ENCODE measurements at places on chromosomes 4 and X.

GRCh38 chr4:153067376-153067775, 131.3 kb downstream of the FHDC1 start:
- DNase-seq = no peak

DNA sequence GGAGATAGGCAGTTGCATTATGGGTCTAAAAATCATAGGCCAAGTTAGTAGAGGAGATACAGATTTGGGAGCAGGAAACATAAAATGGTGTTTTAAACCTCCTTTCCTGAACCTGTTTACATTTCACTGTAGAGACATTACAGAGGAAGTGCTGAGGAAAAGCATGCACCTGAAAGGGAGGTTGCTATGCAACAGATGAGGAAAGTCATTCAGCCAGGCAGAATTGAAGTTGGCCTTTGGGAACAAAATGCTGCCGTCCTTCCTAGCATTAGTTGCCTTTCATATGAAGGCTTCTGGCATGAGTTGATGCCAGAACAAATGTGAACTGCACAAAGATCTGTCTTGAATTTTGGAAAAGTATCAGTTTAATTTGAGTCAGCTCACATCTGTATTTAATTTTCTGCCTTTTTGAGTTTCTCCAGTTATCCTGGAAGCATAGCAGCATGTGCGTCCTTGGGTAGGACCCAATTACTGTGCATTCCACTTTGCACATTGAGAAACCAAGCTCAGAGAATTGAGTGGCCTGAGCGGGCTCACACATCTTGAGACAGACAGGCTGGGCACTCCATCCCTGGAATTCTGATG, 38.2 kb downstream of the MAGED1 start:
- DNase-seq = no peak

DNA sequence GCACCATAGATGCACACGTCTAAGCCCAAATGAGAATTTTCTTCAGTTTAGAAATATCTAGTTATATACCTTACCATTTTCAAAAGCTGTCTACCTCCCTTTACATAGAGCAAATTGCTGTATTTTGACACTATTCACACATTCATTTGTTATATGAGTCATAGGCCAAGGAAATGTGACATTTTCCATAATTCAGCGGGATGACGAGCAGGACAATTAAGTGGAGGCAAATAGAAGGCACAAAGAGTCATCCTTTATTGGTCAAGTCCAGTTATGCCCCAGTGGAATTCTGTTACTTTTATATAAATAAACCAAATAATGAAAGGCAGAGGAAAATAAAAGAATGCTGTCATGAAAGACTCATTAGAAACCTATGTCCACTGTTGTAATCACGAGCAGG, 27.9 kb downstream of the FGF13 start:
- DNase-seq = no peak

DNA sequence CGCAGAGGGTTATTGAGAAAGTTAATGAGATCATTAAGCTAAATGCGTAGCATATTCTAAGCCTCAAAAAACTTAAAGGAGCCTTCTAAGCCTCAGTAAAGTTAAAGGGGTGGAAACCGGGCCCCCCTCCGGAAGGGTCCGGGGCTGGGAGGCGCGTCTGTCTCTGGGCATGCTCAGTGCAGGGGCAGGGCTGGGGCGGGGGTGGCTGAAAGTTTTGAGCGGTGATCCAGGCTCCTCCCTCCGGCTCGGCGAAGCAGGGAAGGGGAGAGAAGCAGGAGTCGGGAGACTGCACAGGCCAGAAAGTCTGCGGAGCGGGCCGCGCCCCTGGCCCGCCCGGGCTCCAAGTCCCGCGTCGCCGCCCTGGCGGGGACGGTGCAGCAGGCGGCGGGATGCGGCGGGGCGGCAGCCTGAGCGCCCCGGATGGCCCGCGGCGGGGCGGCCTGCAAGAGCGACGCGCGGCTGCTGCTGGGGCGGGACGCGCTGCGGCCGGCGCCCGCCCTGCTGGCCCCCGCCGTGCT, at the start of gene EVC:
TSS of gene EVC (plus strand) at position 241 of the 518 bp plus-strand sequence. CDS start at position 421, 180 bp downstream.
- peak; percentile 83 for DNase-seq

- DNase-seq = no peak
Measured at GRCh38 chr4:152360045-152360410, 175.9 kb downstream of the FBXW7 start.

DNA sequence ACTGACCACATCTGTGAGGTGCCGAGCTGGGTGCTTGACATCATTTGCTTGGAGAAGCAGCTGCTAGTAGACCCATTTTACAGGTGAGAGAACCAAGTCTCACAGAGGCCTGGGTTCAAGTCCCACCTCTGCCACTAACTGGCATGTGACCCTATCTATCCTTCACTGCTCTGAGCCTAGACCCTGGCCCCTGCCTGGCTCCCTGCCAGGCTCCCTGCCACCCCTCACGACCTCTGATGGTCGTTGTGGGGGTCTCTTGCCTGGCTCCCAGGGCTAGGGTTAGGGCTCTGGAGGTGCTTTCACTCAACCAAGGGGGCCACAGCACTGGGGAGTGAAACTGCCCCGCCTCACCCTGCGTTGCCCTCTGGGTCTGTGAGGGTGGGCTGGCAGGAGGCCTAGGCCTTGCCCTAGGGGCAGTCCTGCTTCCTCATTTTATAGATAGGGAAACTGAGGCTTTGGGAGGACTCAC, 7.2 kb upstream of the ADD1 start:
- DNase-seq = no peak

DNA sequence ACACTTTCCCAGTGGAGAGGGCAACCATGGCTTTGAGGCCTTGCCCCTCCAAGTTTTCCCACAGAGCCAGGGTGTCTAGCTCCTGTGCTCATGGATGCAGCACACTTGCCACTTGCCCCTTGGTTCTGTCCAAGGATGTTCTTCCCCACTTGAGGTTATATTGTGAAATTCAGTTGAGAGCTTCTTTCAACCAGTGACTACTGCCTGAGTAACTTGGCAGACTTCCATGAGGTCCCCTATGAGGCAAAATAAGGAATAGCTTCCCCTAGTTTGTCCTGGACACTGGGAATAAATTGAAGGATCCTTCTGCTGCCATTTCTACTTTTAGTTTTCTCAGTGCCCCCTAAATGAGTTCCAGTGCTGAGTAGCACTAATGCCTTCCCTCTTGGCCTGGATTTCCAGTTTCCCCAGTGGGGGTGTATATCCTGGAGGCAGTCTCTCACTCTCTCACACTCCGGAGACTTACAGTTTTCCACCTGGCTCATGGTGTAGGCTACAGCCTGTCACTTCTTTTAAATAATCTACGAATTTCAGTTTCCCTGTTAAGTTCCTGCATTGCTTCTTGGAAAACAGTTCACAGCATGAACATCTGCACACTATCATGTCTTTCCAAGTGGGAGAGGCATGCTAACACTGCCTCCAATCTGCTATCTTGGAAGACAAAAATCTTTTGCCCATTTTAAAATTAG, 36.4 kb upstream of the ADH4 start:
- DNase-seq = no peak

GRCh38 chrX:47808904-47809788, 27.6 kb upstream of the ZNF81 start:
- DNase-seq = no peak

DNA sequence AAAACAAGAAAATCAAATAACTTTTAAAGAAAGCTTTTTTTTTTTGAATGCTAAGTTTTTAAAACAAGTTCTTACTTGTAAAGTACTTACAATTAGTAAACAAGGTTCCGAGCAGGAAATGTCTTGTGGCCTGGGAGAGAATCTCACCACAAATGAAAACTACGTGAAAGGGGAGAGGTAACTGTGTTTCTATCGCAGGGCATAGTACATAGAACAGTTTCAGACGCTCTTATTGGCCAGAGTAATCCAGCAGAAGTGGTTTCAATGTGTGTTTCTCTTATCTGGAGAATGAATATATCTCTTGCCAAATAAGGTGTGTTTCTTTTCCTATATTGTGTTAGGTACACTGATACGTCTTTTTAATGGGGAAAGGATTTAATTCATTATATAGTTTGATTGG, at the start of gene PLAC8:
TSS of gene PLAC8 (minus strand) at position 154 of the 400 bp plus-strand sequence. CDS start 6,808 bp downstream, outside the sequence.
- no peak for DNase-seq

- no peak for DNase-seq
Measured at GRCh38 chr4:163755013-163755412, 260.5 kb downstream of the TMA16 start.

DNA sequence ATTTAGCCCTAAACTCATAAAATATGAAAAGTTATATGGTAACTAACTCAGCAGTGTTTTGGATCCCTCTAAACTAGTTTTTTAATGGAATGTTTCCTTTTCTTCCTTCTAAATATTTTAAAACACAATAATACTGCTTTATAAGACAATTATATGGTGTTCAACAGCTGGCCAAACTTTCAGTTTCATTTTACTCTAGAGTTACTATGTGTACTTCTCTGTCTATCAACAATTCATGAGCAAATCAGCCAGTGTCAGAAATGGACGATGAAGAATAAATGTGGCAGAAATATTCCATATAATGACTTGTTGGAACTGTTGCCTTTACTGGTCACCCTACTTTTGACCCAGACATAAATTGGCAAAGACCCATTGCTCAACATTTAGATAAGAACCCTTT, 64.8 kb upstream of the CXXC4 start:
- DNase-seq = no peak

- DNase-seq = no peak
Measured at GRCh38 chr4:159266981-159267868, 164.3 kb downstream of the RAPGEF2 start.

DNA sequence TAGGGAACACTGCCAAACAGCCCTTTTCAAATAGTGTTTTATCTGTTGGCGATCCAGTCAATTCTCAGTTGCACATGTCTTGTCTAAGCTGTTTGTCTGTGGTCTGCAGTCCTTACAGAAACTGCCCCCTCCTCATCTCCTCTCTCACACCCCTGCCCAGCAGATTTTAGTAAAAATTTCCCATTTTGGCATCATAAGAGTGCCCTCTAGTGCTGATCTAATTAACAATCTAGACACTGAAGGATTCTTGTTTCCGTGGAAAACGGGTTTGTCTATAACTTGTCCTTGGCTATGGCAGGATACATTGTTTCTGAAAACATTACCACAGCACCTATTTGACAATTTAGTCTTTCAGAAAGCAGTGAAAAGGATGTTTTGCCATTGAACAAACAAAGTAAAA, 227.2 kb upstream of the MBNL3 start:
- DNase-seq = no peak

- no peak for DNase-seq
Measured at GRCh38 chr4:136573460-136573859, 958.8 kb downstream of the PCDH18 start.

DNA sequence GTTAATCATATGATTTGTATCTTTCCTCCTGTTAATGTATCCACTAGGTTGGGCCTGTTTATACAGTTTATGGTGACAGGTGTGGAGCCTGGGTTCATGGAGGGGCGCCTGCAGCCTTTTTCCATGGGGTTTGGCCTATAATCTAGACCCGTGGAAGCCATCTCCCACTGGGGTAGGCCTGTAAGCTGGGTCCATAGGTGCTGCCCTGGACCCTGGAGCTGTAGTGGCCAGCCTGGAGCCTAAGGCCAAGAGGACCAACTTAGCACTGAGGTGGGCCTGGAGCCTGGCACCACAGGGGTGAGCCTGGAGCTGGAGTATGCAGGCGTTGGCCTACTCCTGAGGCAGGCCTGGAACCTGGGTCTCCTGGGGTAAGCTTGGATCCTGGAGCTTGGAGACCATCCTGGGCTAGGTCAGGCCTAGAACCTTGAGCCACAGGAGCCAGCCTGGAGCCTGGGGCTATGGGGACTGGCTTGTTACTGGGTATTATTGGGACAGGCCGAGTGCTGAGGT, 249.4 kb upstream of the HTR2C start:
- DNase-seq = no peak

DNA sequence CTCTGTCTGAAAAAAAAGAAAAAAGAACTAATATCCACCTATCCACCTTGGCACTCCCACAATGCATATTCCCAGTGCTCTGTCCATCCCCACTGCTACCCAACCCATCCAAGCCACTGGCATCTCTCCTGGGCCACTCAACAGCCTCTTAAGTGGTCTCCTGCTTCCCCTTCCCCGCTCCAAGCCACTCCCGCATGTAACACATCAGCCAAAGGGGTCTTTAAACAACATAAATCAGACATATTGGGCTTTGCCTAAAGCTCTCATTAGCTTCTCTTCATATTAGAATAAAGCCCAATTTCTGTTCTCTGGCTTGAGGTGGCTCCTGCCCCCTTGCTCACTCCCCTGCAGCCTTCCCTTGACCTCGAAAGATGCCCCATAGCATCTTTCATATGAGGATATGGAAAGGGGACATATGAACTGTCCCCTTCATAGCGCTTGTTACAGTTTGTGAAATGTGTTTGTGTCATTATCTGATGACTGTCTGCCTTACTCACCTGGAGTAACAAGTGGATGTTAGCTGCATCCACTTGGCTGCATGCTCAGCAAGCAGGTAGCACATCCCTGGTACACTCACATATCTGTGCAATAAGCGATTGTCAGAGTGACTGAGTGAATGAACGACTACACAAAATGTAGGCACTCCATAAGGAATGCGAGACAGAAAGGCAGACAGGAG, 3.1 kb downstream of the BLOC1S4 start:
- DNase-seq = no peak

- no peak for DNase-seq
Measured at GRCh38 chr4:153166716-153167501, 37.3 kb upstream of the TRIM2 start.

GRCh38 chr4:140071806-140072205, 82.2 kb downstream of the MAML3 start:
- DNase-seq = no peak

DNA sequence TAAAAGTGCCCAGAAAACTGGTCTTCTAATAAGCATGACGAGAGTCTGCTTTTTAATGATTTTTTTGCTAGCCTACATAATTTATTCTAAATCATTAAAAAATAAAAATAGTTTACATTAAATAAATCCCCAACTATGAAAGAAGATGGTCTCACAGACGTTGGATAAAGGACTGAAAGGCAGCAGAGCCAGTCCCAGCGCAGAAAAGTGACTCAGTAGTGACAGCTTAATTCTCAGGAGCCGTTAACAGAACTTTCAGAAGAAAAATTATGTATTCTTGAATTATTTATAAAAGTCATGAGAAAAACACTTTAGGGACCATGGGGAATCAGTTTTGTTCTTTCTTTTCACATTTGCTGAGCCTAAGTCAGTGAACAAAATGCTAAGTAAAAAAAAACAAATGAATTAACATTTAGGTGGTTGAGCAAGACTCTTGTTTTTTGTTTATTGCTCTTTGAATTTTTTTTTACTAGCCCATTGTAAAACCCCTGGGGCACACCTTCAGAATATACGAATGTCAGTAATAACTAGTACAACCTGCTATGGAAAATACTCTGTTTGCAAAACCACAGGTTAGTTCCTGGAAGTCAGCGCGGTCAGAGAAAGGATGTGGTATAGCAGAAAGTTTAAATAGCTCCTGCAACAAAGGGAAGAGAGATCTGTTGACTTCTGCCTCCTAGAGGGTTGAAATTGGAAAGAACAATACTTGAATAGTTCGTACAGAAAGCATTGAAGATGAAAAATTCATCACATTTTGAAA, 50.4 kb upstream of the CCDC160 start:
- no peak for DNase-seq

DNA sequence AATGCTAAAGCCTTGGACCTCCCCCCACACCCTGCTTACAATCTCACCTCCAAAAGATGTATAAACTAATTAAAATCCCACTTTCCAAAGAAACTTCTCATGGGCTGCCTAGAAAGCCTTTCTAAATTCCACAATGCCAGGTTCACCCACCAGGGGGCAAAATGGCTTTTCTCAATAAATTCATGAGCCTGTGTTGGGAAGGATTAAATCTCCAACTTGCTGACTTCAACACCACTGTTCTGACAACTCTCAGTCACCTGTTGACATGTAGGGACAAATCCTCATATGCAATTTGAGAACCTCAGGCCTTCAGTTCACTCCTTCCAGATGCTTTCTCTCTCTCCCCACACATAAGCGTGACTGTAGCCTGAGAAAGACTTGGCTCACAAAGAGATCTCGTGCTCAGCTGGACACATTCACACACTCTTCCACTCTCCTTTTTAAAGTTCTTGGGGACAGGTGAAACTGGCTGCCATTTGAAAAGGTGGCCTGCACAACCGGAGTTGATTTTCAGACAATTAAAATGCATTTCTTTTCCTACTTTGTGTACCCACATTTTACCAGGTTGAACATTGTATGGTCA, 88.6 kb upstream of the PRPS2 start:
- no peak for DNase-seq

All from ureter (tissue), 1 donor.